SJCRH30 (cell line): ENCODE measurements at places on chromosomes 11 and 22. TPM values are rescaled to one million over a fixed set of nuclear protein-coding genes. Genes with fewer than 3 reads are reported as not detected.

GRCh38 chr11:111372538-111372937 lies 6.5 kb downstream of the POU2AF1 start:
- no peak for DNase-seq
- H3K4me1 ChIP-seq: no peaks in the 10 kb centered on the region
- H3K27ac ChIP-seq: no peak overlapping the region
- H3K4me3 ChIP-seq: no peak overlapping the region
- H3K27me3 ChIP-seq: no peaks in the 10 kb centered on the region

- peak overlapping the region; percentile 58 for H3K4me3 ChIP-seq
- DNase-seq: no peak
- H3K27ac ChIP-seq: no peak overlapping the region
- peaks cover 12% of the 10 kb centered on the region; the same call in 1 of the 2 replicates for H3K27me3 ChIP-seq
- no peaks in the 10 kb centered on the region for H3K4me1 ChIP-seq
- no peaks in the 10 kb centered on the region for H3K36me3 ChIP-seq
Measured at GRCh38 chr11:61580271-61580888, 496 bp downstream of the SYT7 start.

GRCh38 chr11:25769287-25769686 lies 562.6 kb upstream of the ANO3 start:
- no peak for DNase-seq
- H3K27me3 ChIP-seq: no peaks in the 10 kb centered on the region
- H3K36me3 ChIP-seq: no peaks in the 10 kb centered on the region
- H3K27ac ChIP-seq: no peak overlapping the region
- H3K4me3 ChIP-seq: no peak overlapping the region

- H3K4me1 ChIP-seq: no peaks in the 10 kb centered on the region
- no peaks in the 10 kb centered on the region for H3K36me3 ChIP-seq
- no peak for DNase-seq
- no peak overlapping the region for H3K4me3 ChIP-seq
- no peak overlapping the region for H3K27ac ChIP-seq
Measured at GRCh38 chr11:88252208-88252607, 77.0 kb upstream of the RAB38 start.

GRCh38 chr11:36817336-36817965 lies 219.4 kb upstream of the RAG2 start:
- no peak overlapping the region for H3K27ac ChIP-seq
- no peak for DNase-seq
- H3K36me3 ChIP-seq: no peaks in the 10 kb centered on the region

GRCh38 chr11:2776351-2777061 lies 76.7 kb upstream of the KCNQ1OT1 start:
- no peak for DNase-seq
- H3K27me3 ChIP-seq: no peaks in the 10 kb centered on the region
- no peaks in the 10 kb centered on the region for H3K36me3 ChIP-seq

GRCh38 chr11:131690362-131690761 lies 319.9 kb downstream of the NTM start:
- peaks cover 4% of the 10 kb centered on the region; the same call in 1 of the 2 replicates for H3K27me3 ChIP-seq
- no peak overlapping the region for H3K4me3 ChIP-seq
- no peaks in the 10 kb centered on the region for H3K4me1 ChIP-seq

DNA sequence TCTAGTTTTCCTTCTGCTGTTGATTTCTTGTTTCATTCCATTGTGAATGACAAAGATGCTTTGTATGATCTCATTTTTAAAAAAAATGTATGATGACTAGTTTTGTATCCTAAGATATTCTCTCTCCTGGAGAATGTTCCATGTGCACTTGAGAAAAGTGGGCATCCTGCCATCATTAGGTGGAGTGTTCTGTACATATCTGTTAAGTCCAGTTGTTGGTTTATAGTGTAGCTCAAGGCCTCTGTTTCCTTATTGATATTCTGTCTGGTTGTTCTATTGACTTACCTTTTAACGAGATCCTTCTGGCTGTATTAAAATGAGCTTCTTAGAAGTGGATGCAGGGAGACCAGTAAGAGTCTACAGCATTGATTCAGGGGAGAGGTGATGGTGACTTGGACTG lies 35.2 kb downstream of the SGSM1 start:
- H3K36me3 ChIP-seq: no peaks in the 10 kb centered on the region
- H3K4me1 ChIP-seq: no peaks in the 10 kb centered on the region
- no peak overlapping the region for H3K27ac ChIP-seq
- no peaks in the 10 kb centered on the region for H3K27me3 ChIP-seq

GRCh38 chr11:41459465-41460401 lies at the start of gene LRRC4C:
Gene LRRC4C (minus strand): TSS chr11:41459652.
- no peaks in the 10 kb centered on the region for H3K27me3 ChIP-seq
- H3K4me3 ChIP-seq: no peak within 1 kb of the TSS
- no peaks in the 10 kb centered on the region for H3K4me1 ChIP-seq
- no peak within 1 kb of the TSS for H3K27ac ChIP-seq

GRCh38 chr11:94928117-94928990 lies 45.0 kb downstream of the CWC15 start:
- no peaks in the 10 kb centered on the region for H3K27me3 ChIP-seq
- no peak overlapping the region for H3K4me3 ChIP-seq
- peaks cover 17% of the 10 kb centered on the region; the same call in 1 of the 2 replicates for H3K4me1 ChIP-seq
- no peak for DNase-seq

Gene POU2AF3
- not detected in 2 replicates for total RNA-seq

Gene PTPRCAP
- 1.1 TPM in 1 of 2 replicates, not detected in the other for total RNA-seq

Gene PATE3
- total RNA-seq: not detected in 2 replicates
